SHP77 (cell line): ENCODE measurements at places on chromosomes 2 and 18.

GRCh38 chr2:149816756-149817551 is 229.4 kb upstream of the MMADHC start:
- no peak for DNase-seq

GRCh38 chr2:32750880-32751279 is 123.0 kb downstream of the TTC27 start:
- no peak for DNase-seq

DNA sequence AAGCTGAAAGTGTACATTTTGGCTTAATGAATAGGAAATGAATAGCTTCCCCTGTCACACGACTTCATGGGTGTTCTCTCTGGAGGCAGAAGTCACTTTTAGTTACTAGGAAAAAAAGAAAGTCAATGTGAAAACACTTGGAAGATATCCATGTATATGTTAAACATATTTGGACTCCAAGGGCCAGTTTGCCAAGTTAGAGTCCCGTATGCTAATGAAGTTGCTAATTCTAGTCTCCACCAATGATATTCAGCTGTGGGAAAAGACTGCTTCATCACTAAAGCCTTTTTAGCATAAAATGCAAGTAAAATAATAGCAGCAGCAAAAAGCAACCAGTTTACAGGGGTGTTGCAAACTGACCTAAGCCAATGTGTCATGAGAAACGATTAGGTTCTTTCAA is 108.7 kb downstream of the PLCL1 start:
- DNase-seq = no peak

GRCh38 chr2:170766693-170767092 is 3.5 kb upstream of the ERICH2 start:
- no peak for DNase-seq

- no peak for DNase-seq
Measured at GRCh38 chr2:163592954-163593622, 142.7 kb downstream of the FIGN start.

DNA sequence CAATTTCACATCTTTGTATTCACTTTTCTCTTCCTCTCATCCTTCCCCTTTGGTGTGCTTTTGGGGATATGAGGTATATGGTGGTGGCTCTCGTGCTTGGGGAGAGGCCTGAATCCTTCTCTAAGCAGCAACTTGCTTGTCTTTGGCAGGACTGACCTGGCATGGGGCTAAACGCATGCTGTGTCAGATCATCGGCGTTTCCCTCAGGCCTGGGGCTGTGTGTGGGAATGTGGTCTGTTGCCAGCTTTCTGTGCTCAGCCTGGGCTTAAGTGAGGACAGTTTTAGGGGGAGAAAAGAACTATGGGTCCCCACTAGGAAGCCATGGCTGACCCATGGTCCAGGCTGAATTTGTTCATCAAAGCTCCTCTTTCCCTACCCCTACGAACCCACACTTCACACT is 60.7 kb downstream of the TET3 start:
- DNase-seq = no peak

DNA sequence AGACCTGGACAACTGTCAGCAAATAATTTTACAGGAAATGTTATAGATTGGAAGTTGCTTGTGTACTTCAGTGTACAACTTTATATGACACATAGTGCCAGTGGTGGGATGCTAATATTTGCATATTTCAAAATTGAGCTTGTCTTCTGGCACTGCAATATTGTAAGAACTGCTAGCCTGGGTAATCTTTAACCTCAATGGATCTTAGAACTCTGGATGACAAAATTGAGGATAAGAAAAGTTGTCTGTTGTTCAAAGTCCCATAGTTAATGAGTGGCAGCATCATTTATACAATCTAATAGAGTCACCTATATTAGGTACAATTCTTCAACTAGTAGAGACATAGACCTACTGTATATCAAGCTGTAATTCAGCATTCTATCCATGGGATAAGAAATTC is 110.3 kb downstream of the MEIS1 start:
- DNase-seq = no peak

GRCh38 chr18:45341454-45341853 is 273.8 kb upstream of the SLC14A2 start:
- DNase-seq = no peak

GRCh38 chr18:35352283-35352682 is 8.1 kb upstream of the ZNF24 start:
- no peak for DNase-seq
